ENCODE measurements at places on chromosomes 1 and 21. TPM values are rescaled to one million over a fixed set of nuclear protein-coding genes. Genes with fewer than 3 reads are reported as not detected.

DNA sequence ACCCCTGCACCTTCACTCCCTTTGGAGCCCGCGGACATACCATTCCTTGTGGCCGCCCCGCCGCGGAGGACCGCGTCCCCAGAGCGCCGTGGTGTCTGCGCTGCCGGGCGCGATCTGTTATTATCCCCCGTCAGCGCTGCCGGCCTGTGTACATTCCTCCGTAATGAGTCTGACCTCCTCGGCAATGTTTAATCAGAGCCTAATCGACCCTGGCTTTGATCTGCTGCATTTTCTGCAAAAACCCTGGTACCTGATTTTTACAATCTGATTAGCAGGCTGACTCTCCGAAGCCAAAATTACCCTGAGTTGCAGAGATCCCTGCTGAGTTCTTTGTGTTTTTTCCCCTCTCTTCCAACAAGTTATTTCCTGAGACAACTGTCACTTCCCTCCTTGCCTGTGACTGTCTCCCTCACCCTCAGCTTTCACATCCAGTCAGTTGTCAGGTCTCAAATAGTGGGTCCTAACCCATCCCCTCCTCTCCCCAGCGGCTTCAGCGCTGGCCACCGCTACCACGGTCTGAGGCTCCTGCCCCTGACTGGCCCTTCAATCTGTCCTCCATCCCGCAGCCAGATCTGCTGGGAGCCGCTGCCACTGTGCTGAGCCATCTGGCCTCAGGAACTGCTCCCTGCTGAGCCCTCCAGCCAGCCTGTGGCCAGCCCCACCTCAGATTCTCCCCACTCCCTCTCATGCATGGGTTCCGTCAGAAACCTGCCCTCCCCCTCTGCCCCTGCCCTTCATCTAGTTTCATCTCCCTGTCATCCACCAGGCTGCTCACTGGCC, 53.5 kb downstream of the GLIS1 start:
- DNase-seq: no peak

DNA sequence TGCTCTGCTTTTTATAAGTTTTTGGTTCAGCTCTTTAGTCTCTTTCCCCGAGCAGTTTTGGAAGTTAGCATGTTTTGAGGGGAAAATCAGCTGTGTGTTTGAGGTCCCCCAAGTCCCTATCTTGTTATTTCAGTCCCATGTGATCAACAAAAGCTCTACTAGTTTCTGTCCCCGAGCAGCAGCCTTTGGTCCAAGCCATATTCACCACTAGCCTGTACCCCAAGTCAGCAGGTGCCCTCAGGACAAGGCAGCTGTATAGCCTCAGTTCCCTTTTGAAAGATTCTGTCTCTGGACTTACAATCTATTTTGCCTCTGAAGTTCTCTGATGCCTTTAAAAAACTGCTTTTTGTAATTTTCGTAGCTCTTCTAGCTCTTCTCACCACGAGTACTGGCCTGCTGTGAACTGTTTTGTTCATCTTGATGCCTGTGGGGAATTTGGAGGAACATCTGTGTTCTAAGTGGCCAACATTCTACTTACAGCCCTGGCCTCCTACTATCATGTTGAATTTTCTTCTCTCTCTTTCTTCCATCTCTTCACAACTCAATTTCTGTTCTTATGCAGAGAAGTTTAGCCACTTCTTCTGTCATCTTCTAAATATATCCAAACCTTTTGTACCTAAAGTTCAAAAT, 16.7 kb downstream of the UAP1 start:
- no peak for DNase-seq

DNA sequence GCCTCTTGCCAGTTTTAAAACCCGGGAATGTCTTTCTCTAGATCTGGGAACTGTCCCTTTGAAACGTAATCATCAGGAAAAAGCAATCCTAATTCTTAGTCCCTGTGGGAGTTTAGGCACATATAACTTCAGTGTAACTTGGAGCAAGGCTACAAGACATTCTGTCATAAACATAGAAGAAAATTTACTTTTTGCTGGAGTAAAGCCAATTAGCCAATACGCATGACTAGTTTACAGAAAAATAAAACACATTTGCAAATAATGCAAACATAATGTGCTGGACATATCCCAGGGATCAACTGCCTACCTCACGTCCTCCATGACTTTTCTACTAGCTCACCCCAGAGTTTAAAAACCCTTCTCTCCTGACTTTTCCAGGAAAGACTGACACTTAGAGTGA, 970.6 kb downstream of the MRPL39 start:
- DNase-seq: no peak

DNA sequence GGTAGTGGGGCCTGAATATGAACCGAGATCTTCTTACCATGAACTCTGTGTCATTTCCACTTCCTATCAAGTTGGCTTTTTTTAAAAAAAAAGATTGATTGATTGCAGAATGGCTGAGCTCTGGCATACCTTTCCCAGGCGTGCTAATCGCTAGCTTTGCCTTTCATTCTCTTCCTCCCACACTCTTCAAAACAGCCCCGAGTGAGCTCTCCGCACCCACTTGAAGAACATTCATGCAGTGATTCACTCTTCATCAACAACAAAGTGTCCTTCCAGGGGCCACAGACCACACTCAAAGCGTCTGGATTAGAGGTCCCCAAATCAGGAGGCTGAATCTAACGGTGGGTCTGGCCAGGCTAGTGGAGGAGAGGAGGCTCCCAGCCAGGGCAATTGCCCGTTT, 96.3 kb upstream of the GALNT2 start:
- DNase-seq: no peak

GRCh38 chr1:114034567-114035303, 55.5 kb downstream of the OLFML3 start:
- DNase-seq: no peak

GRCh38 chr1:65279070-65279779, 30.1 kb upstream of the DNAJC6 start:
- DNase-seq: no peak

GRCh38 chr21:30415993-30416392, 9.7 kb downstream of the KRTAP13-3 start:
- no peak for DNase-seq

DNA sequence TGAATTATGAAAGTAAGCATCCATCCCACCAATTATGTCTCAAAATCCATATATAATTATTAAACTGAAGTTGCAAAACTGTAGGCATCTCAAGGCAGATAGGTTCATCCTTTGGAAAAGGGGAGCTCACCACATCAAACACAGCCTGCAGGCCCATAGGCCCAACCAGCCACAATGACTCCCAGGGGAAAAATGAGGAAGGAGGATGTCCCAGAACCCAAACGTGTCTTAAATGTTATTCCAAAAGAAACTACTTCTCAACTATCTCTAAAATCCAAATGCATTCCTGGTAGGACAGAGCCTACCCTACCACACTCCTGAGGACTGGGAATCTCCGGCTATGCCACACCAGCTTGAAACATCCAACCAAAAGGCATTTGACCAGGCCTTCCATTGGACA, 12.8 kb downstream of the TIAM1 start:
- no peak for DNase-seq

GRCh38 chr21:36788120-36788638, 89.3 kb downstream of the SIM2 start:
- peak; percentile 50 for DNase-seq

DNA sequence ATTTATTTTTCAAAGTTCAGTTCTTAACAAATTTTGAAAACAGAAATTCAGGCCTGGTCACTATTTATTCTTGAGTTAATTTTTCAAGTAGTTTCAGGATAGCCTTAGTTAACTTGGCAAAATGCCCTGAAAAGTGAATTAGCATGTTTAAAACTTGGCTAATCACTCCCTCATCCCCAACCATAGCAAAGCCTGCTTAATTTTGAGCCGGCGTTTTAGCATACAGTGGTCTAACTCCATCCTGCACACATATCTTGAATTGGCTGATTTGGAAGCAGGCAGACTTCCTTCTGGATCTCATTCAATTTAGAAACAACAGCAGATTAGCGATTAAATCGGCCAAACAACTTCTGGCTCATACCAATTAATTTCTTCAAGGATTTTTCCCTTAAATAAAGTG, 439.2 kb downstream of the PTBP2 start:
- no peak for DNase-seq

GRCh38 chr1:198530953-198531352, 9.5 kb downstream of the ATP6V1G3 start:
- no peak for DNase-seq

The VANGL2 gene
- polyA plus RNA-seq: 2.9 TPM

The LCE2C gene
- not detected for polyA plus RNA-seq

The SAMD11 gene
- 52.8 TPM for polyA plus RNA-seq

The PLA2G2F gene
- polyA plus RNA-seq: not detected

The ITLN2 gene
- polyA plus RNA-seq: 0.22 TPM
